Ovary (tissue), 10 donors: ENCODE measurements at places on chromosomes 11 and 22.

DNA sequence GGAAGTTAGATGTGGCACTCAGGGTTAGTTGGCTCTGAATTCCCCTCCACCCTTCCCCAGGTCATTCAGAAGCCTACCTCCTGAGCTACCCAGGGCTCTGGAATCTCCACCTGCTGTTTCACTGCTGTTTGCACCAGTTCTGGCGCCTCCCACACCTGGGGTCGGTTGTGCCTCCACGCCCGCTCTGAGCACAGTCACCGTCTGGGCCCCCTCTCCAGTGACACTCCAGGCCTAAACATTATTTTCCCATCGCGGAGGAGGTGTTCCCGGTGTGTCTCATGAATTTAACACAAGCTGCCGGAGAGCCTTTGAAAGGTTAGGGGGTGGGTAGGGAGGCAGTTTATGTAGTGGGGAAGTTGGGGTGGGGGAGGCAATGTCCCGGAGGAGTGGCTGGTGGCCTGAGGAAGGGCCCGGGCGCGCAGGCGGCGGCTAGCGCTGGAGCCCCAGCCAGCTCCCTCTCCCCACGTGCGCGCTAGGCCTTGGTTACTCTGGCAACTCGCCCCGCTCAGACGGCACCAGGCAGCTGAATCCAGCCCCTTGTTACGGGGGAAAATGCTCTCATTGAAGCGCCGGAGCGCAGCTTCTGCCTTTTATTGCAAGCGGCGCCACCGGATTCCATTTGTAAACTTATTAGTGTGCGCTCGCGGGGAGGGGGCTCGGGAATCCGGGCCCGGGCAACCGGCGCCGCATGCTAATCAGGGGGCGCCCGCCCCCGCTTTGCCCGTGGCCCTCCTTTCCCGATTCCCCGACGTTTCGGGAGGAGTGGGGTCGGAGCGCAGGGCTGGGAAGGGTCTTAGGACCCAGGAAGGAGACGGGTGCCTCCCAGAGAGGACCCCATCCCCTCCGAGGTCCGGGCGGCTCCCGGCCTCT is 52.4 kb downstream of the GRIK4 start:
- peak; percentile 81 for DNase-seq

GRCh38 chr22:40385036-40385782 is 14.8 kb downstream of the SGSM3 start:
- DNase-seq, result no peak

DNA sequence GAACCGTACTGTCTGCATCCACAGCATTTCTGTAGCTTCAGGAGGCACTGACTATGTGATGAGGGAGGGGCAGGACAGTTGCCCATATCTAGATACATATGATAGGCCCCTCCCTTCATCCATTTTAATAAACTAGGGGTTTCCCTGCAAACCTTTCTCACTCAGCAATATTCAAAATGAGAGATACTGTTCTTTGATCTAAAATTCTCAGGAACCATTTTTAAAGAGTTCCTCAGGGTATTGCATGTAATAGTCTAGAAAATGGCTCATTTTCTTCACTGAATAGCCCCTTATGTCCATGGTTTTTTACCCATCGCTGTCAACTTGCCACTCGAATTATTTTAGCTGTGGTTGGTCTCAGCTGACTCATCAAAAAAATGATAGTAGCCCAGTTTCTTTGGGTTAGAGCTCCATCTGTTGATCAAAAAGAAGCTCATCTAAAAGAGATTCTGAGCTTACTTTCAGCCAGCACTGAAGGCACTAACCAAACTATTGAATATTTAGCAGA is 37.0 kb upstream of the DNAJB7 start:
- DNase-seq, result no peak

GRCh38 chr11:67002297-67002913 is 20.5 kb upstream of the SYT12 start:
- no peak for DNase-seq
